Activated T-cell treated with anti-CD3 and anti-CD28 coated beads for 1 hour (primary cell): ENCODE measurements at places on chromosomes 1 and 21.

GRCh38 chr1:27099587-27100334 lies 55.2 kb downstream of the SLC9A1 start:
- DNase-seq: no peak

DNA sequence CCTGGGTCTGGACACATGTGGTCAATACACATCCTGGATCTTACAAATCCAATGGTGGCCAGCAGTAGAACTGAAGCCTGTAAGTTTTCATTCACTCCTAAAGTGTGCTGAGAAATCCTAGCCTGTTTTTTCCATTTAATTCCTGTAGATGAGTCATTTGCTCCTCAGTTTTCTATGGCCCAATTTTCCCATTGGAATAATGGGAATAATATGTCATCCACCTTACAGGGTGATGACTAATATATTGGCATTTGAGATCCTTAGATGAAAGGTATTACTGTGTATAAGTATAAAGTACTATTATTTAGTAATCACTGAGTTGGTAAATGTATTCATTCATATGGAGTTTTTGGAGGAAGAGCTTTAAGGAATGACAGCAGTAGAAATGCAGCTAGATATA lies 89.7 kb upstream of the ADAR start:
- DNase-seq: no peak

DNA sequence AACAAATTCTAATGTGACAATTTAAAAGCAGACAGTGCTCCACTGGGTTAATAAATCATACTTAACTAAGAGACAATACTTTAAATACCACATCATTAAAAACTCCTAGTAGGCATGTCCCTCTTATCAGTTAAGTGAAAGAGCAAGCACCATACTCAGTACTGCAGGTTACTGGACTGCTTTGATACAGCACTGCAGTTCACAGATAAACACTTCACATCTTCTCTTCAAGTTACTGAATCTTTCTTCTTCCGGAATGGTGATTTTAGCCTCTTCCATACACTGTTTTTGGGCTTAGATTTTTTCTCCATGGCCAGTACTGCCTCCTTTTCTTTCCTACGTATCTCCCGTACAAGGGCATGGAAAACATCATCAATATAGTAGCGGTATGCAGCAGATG lies 11.0 kb downstream of the RIT1 start:
- DNase-seq: no peak

DNA sequence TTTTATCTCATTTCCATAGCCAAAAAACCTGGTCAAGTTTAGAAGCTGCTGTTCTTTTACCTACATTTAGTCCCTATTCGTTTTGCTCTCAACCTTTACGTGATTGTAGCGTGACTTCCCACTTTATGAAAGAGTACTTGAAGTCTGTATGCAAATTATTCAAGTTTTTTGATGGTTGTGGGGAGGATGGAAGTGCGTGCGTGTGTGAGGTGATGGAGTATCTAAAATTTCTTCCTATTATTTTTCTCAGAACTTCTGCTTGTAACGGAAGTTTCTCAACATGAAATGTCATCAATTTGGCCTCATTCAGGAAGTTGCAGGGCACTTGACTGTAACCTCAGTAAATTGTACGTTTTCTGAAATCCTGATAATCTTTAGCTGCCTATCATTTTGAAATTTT lies 64.0 kb downstream of the SAMSN1 start:
- no peak for DNase-seq

GRCh38 chr1:174242856-174243255 lies 83.5 kb downstream of the RABGAP1L start:
- no peak for DNase-seq

DNA sequence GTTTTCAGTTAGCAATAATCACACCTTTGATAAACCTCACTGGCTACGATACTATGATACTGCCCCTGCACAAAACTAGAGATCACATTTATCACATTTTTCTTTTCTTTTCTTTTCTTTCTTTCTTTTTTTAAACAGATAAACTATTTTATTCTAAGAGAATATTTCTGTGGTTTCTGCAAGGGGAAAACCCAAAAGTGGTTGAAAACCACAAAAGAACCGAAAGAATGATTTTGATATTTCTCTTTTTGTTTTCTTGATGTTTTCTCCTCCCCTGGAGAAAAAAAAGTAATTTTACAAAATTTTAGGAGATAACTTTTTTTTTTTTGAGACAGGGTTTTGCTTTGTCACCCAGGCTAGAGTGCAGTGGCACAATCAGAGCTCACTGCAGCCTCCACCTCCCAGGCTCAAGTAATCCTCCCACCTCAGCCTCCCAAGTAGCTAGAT lies 18.4 kb upstream of the FRRS1 start:
- DNase-seq: no peak

GRCh38 chr1:87513255-87513654 lies 184.6 kb downstream of the LMO4 start:
- DNase-seq: no peak
